ENCODE measurements at places on chromosomes 7 and 10.

DNA sequence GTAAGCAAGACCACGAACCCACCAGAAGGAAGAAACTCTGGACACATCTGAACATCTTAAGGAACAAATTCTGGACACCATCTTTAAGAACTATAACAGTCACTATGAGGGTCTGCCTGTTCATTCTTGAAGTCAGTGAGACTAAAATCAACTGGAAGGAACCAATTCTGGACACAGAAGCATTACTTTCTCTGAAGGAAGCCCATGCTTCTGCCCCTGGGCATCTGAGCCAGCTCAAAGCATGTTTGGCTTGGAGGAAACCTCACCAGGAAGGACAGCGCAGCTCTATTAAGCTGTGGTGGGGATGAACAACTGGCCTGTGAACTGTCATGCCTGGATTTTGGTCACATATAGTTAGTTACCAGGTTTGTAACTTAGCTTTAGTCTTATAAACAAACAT lies 132.4 kb upstream of the GDF10 start:
- no peak for DNase-seq

GRCh38 chr7:109044691-109045090 lies 475.0 kb downstream of the DNAJB9 start:
- no peak for DNase-seq

GRCh38 chr7:31512166-31512565 lies 1.7 kb upstream of the ITPRID1 start:
- DNase-seq: no peak

DNA sequence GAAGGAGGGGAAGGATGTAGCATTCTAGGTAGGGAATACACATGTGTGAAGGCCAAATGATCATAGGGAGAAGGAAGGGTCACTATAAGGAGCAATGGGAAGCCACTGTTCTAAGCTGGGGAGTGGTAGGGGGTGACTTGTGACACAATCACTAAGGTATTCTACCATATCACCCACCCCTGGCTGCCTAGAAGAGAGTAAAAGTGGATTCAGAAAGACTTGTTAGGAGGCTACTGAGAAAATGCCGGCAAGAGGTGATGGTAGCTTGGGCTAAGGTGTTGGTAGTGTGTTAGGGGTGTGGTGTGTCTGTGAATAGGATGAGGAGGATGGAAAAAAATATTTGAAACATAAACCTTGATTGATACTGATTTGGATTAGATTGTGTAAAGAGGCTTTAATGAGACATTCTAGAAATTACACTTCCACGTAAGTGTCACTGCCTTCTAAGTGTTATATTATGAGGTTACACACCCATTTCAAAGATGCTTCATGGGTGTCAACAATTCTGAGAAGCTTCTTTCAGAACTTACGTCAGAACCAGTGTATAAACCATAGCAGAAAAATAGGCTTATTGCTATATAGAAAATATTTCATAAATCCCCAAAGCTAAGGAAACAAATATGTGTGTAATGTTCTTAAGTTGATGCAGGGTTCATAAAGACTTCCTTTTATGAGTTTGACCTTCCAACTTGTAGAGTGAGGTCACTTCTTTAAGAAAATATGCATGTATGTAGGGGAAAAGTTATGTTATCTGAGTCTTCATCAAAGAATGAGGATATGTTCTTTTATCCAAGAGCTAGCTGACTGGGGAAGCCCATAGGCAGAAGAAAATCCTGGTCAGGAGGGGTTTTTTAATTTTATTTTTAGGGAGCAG lies 5.6 kb upstream of the BPGM start:
- no peak for DNase-seq

DNA sequence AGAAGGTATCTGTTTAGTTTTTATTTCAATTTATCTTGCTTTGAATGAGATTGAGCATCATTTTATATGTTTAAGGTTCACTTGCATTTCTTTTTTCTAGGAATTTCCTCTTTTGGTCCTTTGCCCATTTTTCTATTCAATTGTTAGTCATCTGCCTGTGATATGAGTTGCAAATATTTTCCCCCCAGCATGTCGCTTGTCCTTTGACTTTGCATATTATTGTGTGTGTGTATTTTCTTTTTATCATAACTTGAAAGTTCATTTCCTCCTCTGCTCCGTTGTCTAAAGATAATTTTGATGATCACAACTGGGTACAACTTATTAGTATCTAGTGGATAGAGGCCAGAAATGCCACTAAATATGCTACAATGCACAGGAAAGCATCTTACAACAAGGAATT lies 132.7 kb upstream of the MDFIC start:
- DNase-seq: no peak

DNA sequence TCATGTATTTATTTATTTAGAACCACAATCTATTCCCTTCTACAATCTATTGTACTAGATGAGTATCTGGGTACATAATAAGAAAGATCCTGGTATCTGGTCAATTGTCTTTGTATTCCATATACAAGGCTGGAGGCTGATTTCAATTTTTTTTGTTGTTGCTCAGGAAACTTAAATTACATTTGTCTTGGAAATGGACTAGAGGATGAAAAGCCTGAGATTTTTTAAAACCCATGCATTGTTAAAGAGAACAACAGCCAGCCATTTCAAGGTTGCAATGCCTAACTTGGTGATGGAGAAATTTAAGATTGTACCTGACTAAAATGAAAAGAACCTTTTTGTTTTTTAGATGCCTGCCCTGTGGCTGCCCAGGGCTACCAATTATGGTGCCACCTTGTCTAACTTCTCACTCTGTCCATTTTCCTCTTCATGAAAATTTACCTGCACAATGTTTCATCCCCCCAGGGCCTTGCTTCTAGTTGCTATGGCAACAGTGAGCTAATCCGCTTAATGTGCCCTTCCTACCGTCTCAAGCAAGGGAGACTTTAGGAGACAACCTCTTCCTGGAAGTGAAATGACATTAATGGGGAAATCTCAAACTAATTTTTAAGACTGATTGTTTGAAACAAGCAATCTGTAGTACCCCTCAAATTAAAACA lies 203.7 kb upstream of the PHYHIPL start:
- DNase-seq: no peak

GRCh38 chr10:55183993-55184392 lies 383.0 kb upstream of the PCDH15 start:
- no peak for DNase-seq

DNA sequence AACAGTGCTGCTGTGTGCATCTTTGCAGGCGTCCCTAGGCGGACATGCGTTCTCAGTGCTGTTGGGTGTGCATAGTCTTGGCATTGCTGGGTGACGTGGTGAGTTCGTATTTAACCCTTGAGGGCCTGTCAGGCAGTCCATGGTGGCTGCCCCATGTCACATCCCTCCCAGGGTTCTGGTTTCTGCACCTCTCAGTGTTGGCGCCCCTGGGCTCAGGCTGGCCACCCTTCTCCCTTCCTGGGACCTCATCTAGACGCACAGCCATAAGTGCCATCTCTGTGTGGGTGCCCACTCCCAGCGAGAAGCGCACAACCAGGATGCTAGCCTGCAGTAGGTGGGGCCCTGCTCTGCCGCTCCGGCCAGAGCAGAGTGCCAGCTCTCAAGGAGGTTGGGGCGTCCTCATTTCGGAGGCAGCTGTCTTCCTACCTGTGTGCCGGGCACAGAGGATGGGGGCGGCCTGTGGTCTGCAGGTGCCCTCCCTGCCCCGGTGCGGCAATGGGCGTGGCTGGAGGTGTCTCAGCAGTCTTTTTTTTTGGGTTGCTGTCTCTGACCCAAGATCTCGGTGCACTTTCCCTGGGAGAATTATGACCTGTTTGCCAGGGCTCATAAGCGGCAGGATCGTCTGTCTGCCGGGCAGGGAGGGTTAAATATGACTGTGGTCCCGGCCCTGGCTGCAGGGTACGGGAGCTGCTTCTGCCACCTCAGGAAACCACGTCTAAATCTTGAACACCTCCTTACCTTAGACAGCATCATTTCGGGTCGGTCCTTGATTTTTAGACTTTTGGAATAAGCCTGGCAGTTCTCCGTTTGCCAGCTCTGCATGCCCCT lies 6.5 kb downstream of the INPP5A start:
- DNase-seq: no peak

DNA sequence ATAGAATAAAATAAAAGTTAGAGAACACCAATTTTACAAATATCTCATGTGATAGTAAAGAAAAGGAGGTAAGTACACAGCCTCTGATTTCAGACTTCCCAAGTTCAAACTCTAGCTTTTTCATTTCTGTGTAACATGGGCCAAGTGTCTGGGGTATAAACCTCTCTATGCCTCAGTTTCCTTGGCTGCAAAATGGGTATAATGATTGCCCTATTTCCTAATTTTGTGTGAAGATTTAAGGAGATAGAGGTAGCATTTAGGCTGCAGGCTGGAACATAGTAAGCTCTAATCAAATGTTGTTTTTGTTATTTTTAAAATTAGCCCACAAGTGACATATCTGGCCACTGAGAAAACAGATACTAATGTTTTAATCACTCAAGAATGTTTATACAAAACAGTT lies 26.1 kb upstream of the EPC1 start:
- no peak for DNase-seq

GRCh38 chr10:3857318-3857717 lies 72.3 kb upstream of the KLF6 start:
- DNase-seq: no peak

DNA sequence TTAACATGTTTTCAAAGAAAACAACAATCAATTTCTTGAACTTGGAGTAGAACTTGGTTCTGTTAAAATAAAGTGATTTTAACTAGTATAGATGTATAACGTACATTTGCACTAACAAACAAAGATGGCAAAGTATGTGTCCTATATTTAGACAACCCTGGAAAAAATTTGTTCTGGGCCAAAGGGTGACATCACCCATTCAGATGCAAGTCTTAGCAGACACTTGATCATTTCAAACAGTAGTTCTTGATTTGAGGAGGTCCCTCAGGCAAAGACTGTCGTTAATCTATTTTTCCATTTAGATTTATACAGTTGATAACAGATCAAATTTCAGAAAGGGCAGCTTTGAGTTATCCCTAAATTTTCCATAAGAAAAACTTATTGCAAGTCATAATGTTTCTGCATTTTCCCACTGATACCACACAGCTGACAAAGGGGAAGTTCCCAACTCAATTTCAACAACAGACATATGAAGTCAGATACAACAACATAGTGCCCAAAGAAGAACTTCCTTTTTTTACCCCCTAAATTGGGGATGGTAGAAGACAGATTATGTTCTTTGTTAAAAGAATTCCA lies 5.2 kb downstream of the NMT2 start:
- no peak for DNase-seq

- peak; percentile 57 for DNase-seq
Observed at GRCh38 chr10:89391907-89392756, at the start of gene IFIT1. IFIT1 (plus strand) TSS chr10:89392623; CDS start chr10:89392713, 90 bp downstream.

DNA sequence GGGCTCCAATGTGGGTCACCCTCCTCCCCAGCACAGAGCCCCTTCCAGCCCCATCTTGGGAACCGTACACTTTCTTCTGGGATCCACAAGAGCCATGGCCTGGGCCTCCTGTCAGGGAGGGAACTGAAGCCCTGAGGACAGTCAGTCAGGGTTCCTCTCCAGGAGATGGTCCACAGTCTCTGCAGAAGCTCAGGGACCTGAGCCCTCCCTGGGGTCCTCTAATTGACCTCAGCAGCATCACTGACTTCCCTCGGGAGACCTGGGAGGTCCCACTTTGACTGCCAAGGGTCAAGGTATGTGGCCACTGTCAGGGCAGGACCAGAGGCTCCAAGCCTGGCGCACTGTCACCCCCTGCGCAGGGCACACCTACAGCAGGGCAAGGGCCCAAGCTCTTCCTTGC lies 32.3 kb downstream of the NOD1 start:
- no peak for DNase-seq

GRCh38 chr7:107118109-107118900 lies 50.5 kb upstream of the HBP1 start:
- DNase-seq: no peak

- DNase-seq: no peak
Observed at GRCh38 chr10:76192694-76193320, 761.4 kb downstream of the LRMDA start.

GRCh38 chr10:118581340-118581739 lies 14.1 kb downstream of the PRLHR start:
- no peak for DNase-seq

DNA sequence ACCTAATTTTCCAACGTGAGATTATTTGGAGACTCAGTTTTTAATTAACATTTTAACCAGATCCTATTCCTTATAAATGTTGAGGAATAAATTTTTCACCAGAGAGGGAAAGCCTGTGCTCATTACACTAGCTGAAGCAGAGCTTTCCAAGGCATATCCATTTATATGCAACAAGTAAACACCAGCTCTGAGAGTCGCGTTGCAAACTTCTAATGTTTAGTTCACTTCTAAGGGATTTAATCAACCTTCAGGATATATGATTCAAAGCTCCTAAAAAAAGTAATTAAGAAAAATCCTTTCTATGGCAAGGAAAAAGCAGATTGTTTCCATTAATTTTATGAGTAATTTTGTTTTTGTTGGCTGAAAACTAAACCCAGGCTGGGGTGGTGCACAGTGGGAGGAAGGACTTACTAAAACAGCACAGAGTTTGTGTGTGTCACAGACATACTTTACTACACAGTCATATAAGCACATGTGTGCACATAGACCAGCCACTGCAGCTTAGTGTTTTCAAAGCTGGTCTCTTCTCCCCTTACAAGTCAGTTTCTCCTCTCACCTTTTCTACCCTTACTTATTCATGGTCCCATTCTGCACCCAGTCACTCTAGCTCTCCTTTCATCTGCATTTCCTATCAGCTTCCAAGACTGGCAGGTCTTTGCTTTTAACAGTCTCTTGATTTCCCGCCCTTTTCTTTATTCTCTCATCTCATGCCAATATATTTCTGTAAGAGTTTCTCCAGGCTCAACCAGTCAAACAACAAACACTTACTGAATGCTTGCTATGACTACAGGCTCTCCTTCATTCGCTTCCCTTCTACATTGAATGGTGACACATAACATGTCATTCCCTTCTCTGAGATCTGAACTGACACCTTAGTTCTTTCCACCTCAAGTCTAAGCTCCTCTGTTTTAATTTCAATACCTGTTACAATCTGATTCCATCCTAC lies 81.1 kb upstream of the FZD1 start:
- no peak for DNase-seq

GRCh38 chr7:96740130-96740529 lies 30.5 kb upstream of the SEM1 start:
- no peak for DNase-seq

DNA sequence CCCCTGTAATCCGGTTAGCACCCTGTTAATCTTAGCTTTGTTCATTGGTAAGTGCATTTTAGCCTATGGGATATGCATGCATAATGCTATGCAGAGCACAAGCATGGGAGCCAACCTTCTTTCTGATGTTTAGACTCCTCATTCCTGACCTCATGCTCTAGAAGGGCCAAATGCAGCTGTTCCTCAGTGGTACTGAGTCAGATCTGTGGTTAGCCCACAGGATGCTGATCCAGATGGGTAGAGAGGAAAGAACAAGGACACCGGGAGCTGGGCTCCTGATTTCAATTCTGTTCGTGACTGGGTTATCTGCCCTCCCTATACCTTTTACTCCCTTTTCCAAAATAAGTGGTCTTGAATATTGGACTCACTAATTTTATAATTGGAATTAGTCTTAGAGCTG lies 31.7 kb upstream of the C10orf90 start:
- no peak for DNase-seq

- DNase-seq: no peak
Observed at GRCh38 chr7:116365797-116366196, 133.7 kb upstream of the CAV2 start.

- no peak for DNase-seq
Observed at GRCh38 chr7:144830811-144831210, 5.0 kb downstream of the TPK1 start.

GRCh38 chr10:43228783-43229207 lies 38.1 kb downstream of the RASGEF1A start:
- DNase-seq: peak; percentile 9

GRCh38 chr10:49168171-49168540 lies 20.0 kb downstream of the TMEM273 start:
- no peak for DNase-seq

- no peak for DNase-seq
Observed at GRCh38 chr10:13816195-13816925, 229.6 kb downstream of the PRPF18 start.

Measured in CD4-positive, alpha-beta memory T cell (primary cell).